ENCODE measurements at places on chromosomes 3 and 15.

DNA sequence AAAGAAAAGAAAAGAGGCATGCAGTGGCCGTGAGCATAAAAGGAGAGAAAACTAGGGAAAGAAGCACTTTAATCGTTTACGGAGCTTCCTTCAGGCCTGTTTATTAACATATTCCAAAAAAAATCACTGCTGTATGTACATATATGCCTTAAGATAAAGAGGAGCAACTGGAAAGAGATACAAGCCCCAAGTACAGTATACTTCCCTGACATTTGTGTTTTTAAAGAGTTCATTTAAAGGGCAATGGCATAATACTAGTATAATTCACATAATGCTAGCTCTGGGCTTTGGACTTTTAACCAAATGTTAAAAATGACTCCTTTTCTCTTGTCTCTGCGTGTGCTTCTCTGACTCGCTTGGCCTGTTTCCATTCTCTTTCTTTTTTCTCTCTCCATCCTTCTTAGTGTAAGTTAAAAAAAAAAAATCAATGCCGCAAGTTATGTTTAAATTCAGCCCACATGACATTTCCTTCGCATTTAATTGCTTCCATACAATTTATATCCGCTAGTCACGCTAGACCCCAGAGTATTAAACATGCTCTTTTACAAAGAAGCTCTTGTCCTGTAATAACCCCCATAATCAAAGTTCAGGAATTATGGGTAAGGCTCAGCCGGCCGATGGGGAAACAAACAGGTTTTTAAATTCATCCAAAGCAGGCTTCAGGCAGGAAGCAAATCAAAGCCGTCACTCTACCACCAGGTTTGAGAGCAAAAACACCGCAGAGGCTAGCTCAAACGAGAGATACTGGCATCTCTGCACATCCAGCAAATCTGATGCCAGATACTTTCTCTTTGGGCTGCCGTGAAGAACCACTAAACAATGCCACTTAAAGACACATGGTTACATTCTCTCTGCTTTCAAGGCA lies 19.4 kb downstream of the WWTR1 start:
- DNase-seq: no peak

DNA sequence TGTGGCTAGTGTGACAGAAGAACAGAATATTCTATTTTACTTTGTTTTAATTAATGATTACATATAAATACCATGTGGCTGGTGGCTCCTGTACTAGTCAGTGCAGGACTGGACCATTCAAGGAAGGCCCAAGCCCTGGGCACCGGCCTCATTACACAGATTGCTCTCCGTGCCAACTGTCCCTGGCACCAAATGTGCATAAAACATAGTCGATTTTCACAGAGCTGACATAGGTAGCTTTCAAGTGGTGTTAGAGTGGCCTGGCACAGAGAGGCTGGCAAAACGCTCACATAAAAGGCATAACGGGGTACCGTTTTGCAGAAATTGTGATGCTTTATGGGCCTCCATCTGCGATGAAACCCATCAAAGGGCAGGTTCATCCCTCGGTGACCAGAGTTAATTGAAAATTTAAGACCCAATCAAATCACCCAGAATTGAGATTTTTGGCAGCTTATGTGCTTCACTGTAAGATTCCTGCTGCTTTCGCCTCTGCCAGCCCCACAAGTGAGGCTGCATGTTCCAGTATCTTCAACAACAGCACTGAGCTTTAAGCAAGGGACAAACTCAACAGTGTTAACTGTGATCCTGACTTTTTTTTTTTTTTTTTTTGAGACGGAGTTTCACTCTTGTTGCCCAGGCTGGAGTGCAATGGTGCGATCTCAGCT lies 25.9 kb downstream of the RFTN1 start:
- DNase-seq: peak; percentile 27

DNA sequence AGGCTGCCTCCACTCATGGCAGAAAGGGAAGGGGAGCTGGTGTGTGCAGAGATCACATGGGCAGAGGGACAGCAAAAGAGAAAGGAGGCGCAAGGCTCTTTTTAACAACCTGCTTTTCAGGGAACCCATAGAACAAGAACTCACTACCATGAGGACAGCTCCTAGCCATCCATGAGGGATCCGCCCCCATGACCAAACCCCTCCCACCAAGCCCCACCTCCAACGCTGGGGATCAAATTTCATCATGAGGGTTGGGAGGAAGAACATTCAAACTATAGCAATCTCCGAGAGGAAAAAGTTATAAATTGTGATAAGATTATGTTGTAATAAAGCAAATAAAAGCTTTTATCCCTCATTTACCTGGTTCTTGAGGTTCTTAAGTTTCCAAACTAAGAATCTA lies 84.7 kb upstream of the LMCD1 start:
- DNase-seq: no peak

DNA sequence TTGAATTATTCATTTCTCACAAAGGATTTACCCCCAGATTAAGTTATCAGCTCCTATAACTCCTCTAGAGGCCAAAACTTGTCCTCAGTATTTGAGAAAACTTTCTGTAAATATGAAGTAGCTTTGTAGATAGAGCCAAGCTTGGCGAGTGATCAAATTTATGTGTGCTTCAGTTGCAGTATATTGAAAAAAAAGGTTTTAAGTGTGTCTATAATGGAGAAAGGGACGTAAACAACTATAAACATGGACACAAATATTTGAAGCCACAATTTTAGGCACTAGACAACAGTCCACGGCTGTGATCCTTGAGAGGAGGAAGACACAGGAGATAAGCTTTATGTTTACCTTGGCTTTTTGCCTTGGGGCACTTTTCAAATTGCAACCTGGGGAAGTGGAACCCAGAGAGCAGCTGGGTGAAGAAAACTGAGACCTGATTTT lies 118.7 kb downstream of the THRB start:
- DNase-seq: no peak

DNA sequence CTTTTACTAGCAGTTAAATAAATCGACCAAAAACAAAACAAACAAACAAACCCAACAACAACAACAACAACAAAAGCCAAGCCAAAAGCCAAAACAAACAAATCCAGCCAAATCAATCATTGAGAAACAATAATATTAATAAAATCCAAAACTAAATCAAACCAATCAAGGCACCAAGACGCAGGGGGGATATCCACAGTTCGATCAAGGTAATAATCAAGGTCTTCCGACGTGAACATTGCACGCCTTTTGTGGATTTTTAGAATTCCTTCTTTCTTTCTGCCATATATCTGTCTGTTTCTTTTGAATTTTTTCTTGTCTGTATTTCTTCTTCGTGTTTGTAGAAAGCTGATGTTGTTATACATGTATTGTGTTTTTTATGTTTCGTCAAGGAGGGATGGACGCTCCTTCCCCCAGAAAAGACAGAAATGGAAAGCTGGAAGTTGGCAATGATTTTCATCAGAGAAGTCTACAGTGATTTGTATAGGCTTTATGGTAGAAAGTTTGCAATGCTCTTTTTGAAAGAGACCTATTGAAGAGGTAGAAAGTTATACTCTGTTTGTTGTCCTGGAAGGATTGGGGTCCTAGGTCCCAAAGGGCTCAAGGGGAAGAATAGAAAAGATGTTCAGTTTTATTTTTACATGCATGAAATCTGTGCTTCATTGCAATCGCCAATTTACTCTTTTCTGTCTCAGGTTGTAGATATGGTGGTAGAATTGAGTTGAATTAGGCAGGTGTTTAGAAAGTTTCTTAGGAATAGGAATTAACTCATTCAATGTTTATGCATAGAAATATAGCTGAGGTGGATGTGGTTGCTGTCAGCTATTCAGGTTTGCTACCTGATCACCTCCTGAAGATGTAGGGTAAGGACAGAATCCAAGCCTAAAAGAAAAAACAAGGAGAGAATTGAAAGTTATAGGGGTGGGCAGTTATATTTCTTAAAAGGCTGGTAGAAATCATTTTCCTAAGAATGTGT lies 1.2 kb downstream of the ARPP21 start:
- no peak for DNase-seq

DNA sequence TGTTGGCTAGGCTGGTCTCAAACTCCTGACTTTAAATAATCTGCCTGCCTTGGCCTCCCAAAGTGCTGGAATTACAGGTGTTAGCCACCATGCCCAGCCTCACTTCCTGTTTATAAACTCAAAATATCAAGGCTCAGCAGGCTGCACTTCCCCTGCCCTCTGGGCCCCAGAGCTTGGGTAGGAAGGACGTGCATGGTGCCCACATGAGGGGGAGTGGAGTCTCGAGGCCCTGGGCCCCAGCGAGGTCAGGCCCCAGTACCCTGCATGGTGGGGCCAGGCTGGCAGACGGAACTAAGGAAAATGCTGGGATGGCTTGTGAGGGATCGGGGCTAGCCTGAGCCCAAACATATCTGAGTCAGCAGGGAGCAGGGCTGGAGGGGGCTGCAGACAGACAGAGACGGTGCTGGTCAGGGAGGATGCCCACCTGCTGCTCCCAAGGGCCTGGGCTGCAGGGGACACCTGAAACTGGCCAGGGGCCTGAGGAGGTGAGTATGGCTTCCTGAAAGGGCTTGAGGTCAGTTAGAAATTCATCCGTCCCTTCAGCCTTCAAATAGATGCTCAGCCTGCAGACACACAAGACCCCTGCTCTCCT lies 5.1 kb downstream of the SPTBN5 start:
- DNase-seq: no peak

DNA sequence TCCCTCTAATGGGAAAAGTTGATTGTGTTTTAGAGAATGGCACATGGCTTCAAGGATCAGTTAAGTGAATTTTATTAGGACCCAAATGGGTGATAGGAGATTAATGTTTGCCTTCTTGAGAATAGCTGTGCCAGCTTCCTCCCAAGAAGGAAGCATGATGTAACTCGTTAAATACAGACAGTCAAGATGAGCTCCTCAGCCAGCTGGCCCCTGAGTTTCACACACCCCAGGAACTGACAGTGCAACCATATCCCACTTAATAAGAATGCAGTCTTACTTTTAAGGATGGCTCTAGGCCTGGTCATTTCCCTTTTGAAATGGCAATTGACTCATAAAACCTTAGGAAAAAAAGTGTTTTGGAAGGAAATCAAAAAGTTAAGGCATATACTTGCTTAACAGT lies 472.8 kb upstream of the KCNMB2 start:
- no peak for DNase-seq

DNA sequence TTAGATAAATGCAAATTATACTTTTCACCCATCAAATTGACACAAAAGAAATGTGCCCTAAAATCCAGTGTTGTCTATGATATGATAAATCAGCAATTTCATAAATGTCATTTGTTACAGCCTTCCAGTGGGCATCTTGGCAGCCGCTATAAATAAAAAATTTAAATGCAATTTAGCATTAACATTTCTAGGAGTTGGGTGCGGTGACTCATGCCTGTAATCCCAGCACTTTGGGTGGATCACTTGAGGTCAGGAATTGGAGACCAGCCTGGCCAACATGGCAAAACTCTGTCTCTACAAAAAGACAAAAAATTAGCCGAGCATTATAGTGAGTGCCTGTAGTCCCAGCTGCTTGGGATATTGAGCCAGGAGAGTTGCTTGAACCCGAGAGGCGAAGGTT lies 65.9 kb upstream of the POMGNT2 start:
- no peak for DNase-seq
